ENCODE measurements at places on chromosomes 4 and X.

DNA sequence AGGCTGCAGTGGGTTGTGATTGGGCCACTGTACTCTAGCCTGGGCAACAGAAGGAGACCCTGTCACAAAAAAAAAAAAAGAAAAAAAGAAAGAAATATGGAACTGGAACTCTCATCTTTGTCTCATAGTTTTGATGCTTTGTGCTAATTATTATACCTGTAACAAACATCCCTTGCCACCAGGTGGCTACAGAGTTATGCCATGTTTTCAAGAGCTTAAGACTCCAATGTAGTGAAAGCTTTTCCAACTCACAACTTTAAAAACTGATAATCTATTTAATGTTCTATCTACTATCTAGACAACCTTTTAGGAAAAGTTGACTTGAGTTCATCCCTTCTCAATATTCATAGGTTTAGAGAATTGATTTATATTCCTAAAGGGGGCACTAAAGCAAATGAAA is 42.4 kb downstream of the HTR2C start:
- no peak for DNase-seq

GRCh38 chrX:24702362-24703184 is 8.9 kb downstream of the POLA1 start:
- no peak for DNase-seq

DNA sequence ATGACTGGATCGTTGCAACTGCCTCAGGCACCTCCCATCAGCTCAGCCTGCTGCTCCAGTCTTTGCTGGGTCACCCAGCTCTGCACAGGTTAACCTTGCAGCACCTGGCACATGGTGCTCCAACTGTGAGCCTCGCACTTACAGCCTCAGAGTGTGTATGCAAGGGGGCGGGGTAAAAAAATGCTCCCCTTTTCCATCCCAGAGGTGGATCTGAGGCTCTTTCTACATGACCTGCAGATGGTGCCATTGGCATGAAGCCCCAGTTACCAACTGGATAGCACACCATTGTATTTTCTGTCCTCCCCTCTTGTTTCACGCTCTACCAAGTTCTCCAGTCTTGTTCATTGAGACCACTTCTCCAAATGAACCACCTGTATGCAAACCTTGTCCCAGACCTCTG is 46.2 kb upstream of the TRPC3 start:
- DNase-seq = peak; percentile 9

DNA sequence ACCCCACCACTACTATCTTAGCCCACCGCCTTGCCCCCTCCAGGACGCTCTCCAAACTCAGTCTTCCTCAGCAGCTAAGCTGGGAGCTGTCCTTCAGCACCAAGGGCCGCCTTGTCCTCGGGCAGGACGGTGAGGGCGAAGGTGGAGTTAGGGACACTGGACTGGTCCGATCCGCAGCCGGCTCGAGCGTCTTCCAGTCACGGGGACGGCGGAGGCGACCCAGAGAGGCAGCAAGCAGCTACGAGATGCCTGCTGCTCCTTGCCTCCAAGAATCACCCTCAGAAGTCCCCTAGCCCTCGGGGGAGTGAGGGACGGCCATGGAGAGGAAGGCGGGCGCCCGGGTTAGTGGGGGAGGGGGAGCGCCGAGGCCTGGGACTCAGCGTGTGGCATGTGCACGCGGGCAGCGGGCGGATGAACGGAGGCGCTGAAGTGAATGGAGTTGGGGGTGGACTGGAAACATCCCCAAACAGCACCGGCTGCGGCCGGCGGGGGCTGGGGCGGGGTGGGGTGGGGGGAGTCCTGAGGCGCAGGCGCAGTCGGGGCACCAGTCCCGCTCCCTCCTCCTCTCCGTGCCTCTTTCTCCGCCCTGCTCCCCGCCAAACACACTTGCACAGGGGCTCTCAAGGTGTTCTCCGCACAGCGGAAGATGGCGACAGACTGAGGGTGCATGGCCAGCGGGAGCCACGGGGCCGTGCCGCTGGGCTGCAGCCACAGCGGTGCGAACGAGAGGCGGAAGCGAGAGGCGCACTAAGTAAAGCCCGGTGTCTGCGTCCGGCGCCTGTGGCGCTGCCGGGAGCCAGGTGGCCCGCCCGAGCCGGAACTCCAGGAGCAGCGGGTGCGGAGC is at the start of gene NALF2:
Gene NALF2 (plus strand): TSS at position 545 of the 844 bp plus-strand sequence. CDS start 957 bp downstream, outside the sequence.
- DNase-seq = no peak

DNA sequence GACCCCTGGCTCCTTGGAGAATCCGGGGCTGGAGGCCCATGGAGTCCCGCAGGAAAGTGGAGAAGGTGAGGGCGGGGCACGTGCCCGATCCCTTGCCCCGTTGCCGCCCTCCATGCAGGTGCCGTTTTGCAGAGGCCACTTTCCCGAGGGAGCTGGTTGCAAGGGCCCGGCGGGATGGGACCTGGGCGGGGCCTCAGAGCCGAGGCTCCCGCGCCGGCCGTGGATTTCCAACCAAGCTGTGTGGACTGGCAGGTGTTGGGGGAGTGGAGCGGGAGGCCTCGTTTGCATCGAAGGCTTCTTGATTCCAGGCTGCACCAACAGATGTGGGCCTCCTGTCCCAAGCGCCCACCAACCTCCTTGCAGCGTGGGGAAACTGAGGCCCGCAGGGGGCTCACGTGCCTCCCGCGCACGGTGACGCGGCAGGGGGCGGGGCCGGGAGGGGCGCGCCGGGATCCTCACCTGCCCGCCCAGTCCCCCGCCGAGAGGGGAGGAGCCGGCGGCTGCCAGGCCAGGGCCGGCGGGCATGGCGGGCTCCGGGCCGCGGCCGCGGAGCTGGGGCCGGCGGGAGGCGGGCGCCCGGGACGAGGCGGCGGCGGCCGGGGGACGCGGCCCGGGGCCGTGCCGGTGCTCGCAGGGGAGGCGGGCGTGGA is 24.9 kb downstream of the SH3BP2 start:
- DNase-seq = no peak

DNA sequence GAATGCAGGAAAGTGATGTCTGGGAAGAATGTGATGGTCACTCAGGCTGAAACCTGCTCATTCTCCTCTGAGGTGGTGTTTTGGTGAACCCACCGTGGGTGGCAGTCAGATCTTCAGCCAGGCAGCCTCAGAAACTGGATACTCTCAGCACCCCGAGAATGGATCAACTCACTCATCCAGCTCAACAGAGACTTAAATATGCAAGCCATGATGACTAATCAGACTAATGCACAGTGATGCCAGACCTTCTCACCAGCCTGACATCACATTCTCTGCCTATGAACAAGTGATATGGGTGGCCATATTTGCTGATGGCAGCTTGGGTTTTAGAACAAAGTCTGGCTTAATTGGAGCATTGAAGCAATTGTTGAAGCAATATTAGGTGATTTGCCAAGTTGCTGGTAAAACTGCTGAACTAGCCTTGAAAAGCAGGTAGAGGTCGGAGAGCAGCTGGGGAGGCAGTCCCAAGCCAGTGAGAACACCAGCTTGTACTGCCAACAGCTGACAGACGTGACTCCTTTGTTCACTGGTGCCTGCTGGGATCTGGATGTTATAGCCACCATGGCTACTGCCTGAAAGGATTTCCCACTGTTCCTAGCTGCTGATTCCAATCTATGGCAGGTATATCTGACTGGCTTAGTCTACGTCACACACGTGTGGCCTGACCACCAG is 608.1 kb downstream of the MID1IP1 start:
- no peak for DNase-seq

GRCh38 chr4:37367901-37368300 is 123.4 kb downstream of the NWD2 start:
- no peak for DNase-seq

GRCh38 chrX:109696146-109696740 is 36.8 kb downstream of the ACSL4 start:
- DNase-seq = no peak

GRCh38 chr4:83552924-83553323 is 17.0 kb downstream of the GPAT3 start:
- no peak for DNase-seq

DNA sequence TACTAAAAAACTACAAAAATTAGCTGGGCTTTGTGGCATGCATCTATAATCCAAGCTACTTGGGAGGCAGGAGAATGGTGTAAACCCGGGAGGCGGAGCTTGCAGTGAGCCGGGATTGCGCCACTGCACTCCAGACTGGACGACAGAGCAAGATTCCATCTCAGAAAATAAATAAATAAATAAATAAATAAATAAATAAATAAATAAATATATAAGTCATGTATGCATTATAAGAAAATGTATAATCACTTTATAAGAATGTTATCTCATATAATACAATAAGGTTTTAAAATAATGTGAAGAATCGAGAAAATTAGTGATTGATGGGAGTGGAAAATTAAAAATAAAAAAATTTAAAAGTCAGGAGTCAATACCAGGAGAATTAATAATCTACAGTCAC is 127.5 kb downstream of the GALNTL6 start:
- no peak for DNase-seq

Data from myocyte (in vitro differentiated cells).